Neural progenitor cell (in vitro differentiated cells): ENCODE measurements at places on chromosomes 7 and 10. TPM values are rescaled to one million over a fixed set of nuclear protein-coding genes. Genes with fewer than 3 reads are reported as not detected.

The GBX1 gene
- total RNA-seq = not detected in 2 replicates

The NRCAM gene
- total RNA-seq = 37.2 and 104 TPM in 2 replicates

The COX15 gene
- 49.8 and 53.5 TPM in 2 replicates for total RNA-seq

- DNase-seq = no peak
Measured at GRCh38 chr10:75292794-75293445, 57.2 kb upstream of the COMTD1 start.

GRCh38 chr7:54689394-54690049, 69.5 kb downstream of the SEC61G start:
- no peak for DNase-seq

- DNase-seq = no peak
Measured at GRCh38 chr7:51772190-51772589, 455.6 kb upstream of the COBL start.

DNA sequence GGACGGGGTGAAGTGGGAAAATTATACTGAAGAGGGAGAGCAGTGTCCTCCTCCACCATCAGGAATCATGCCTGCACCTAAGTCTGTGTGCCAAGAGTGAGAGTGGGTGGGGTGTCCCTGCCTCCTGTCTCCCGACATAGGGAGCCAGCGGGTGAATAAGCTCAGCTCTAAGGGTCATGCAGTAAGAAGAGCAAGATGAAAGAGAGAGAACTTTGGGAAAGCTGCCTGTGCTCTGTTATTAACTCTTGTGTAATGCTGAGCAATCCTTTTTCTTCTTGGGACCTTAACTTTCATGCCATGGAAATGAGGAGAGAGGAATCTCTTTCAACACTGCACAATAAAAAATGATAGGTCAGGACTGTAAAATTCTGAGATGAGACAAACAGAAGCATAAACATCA, 7.9 kb upstream of the TCAF1 start:
- no peak for DNase-seq

DNA sequence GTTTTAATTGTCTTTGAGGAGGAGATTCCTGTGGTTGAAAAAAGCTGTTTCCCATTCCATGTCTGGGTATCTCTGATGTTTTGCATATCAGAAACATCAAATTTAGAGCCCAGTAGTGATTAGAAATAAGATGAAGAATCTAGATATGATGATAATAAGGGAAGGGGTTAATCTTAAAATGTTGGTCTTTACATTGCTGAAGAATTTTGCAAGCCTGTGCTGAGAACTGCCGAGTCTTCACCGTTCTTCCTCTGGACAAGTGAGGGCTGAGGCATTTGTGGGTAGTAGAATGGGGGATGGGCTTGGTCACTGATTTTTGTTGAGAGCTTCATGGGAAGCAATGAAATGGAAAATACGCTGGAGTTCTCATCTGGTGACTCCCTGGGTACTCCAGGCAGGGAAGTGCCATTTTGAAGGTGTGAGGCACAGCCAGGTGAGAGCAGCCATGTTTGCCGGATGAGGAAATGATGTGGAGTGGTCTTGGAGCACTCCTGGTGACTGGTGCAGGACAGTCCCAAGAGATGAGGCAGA, 10.2 kb downstream of the TCF7L2 start:
- DNase-seq = no peak

DNA sequence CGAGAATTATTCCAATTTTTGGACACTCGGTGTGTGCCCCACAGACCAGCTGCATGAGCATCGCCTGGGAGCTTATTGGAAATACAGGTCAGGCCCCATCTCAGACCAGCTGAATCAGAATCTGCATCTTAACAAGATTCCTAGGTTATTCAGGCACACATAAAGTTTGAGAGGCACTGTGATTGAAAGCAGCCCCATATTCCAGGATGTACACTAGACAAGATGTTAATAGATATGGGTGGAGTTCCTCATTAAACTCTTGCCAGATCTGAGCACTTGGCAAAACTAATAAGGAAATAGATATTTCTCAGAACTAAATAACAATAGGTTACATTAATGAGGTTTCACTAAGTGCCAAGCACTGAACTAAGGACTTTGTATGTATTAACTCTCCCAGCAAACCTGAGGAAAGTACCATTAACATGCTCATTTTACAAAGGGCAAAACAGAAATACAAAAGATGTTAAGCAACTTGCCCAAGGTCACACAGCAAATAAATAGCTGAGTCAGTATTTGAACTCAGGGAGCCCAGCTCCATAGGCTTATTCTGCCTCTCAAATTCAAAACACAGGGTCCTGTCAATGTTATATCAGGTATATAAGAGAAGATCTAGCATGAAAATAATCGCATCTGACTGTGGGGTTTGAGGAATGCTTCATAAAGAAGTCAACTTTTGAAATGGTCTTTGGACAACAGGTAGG, 29.9 kb downstream of the PPP1R3C start:
- no peak for DNase-seq

DNA sequence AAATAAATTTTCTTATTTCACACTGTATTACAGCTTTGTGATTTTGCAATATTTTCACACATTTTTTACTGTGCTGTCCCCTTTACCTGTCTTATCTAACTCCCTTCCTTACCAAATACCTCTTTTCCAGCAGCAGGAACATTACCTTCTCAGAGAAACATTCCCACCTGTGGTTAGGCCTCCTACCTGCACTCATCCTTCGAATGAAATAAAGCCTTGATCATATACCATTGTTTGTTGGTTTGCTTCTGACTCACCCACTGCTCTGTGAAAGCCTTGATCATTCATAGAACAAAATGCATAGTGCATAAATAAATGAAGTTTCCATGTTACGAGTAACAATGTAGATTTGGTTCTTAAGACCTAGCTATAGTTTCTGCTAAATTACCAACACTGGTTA, 256.3 kb downstream of the ARL4A start:
- DNase-seq = no peak

- DNase-seq = no peak
Measured at GRCh38 chr7:112272921-112273561, 66.5 kb downstream of the ZNF277 start.

- DNase-seq = no peak
Measured at GRCh38 chr10:30357806-30358205, 8.7 kb upstream of the MTPAP start.
